Ovary (tissue), 10 donors: ENCODE measurements at places on chromosomes 6 and 20.

DNA sequence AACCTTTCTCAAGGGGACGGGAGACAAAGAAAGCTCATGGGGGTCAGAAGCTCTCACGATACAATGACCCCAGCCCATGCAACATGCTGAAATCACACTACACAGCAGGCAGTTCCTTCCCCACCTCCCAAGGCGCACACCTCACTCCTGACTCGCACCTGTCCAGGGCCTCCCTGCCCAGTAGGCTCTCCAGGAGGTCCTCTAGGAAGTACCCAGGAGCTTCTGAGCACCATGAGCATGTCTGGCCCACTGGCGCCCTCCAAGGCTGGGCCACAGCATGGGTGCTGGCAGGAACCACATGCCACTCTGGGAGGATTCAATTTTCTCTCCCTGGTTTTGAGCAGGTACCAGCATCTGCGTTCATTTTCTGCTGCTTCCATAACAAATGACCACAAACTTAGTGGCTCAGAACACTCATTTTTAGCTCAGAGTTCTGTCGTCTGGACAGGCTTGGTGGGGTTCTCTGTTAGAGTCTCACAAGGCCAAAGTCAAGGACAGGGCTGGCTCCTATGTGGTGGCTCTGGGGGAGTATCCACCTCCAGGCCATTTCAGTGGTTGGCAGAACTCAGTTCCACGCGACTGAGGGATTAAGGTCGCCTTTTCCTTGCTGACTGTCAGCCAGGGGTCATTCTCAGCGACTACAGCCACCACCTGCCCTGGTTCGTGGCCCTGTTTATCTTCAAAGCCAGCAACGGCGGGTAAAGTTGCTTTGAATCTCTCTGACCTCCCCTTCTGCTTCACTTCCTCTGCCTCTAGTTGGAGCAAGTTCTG is 32.7 kb downstream of the ACSS1 start:
- DNase-seq, result no peak

DNA sequence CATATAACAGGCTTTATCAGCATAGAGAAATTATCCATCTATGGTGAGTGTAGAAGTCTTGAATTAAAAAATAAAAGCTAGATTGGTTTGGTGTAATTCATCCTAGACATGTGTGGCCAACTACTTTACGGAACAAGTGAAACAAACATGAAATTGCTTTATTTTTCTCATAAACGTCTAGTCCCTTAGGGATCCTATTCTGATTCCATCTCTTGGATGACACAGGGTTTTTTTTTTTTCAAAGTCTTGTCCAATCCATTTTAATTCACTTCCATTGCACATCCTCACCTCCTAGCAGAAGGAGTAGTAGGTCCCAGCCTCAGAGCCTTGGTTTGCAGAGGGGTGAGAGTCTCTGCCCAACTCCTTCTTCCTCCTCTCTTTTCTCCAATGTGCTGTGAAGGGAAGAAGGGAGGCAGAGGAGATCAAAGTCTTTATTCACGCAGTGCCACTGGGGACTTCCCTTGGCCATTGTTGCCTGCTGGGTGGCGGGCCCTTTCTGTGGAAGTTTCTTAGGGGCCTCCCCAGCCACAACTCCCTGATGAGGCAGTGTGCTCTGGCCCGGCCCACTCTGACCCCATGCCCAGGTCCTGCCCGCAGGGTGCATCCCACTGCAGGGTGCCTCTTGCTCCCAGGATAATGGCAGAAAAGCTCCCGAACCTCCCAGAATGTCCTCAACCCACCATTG is 104.4 kb upstream of the SNX9 start:
- DNase-seq, result no peak

GRCh38 chr6:40844246-40844645 is 194.8 kb downstream of the UNC5CL start:
- no peak for DNase-seq

DNA sequence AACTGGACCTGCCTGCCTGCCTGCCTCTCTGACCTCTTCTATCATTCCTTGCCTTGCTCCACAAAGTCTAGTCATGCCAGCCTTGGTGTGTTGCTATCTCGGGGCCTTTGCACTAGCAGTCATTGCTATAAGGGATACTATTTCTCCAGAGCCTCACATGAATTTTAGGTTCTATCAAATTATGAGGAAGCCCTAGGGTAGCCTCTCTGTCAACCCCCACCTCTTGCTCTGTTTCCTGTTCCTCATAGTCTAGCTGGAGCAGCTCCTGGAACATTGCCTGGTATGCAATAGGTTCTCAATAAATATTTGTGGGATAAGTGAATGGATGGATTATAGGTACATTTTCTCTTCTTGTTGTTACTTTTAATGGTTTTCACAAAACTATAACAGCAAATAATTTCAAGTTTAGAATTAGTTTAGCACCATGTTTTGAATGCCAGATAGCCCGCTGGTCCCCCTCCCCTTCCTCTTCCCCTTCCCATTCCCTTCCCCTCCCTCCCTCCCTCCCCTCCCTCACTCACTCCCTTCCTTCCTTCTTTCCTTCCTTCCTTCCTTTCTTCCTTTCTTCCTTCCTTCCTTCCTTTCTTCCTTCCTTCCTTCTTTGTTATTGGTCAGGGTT is 46.9 kb upstream of the DTNBP1 start:
- no peak for DNase-seq
